ENCODE measurements at places on chromosomes 5 and 9.
A peak's percentile ranks its signal among the peaks of the same experiment; 100 is the strongest.

DNA sequence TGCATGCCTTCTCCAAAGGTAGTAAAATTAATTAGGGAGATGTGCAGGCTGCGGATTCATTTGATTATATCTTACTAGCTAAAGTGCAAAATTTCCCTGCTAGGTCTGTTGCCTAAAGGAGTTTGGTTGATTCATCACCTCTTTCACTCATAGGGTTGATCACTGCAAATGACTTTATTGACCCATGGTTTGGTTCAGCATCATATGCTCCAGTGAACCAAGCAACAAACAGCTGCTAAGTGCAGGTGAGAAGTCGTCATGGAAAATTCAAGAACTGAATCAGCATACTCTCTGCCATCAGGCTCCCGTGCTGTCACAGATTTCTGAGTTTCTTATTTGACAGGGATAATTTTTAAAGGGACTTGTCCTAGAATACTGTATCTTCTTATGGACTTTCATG is 571.8 kb upstream of the CDH18 start:
- no peak for DNase-seq

- no peak for DNase-seq
These were observed 235.6 kb downstream of the ELAVL2 start for GRCh38 chr9:23590276-23591000.

- DNase-seq: no peak
These were observed 63.2 kb downstream of the PRRT1B start for GRCh38 chr9:131608493-131609037.

- DNase-seq: no peak
These were observed 125.0 kb upstream of the STC2 start for GRCh38 chr5:173453167-173453566.

DNA sequence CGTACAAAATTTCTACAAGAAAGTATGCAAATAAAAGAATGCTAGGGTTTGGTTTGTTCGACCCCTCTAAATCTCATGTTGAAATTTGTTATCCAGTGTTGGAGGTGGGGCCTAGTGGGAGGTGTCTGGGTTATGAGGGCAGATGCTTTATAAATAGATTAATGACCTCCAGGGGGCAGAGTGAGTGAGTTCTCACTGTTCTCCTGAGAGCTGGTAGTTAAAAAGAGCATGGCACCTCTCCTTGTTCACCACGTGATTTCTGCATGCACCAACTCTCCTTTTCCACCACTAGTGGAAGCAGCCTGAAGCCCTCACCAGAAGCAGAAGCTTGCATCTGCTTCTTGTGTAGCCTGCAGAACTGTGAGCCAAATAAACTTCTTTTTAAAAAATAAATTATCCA is 50.4 kb upstream of the FAM170A start:
- DNase-seq: no peak

- DNase-seq: no peak
These were observed 1.1 kb downstream of the CYFIP2 start for GRCh38 chr5:157267025-157267424.

DNA sequence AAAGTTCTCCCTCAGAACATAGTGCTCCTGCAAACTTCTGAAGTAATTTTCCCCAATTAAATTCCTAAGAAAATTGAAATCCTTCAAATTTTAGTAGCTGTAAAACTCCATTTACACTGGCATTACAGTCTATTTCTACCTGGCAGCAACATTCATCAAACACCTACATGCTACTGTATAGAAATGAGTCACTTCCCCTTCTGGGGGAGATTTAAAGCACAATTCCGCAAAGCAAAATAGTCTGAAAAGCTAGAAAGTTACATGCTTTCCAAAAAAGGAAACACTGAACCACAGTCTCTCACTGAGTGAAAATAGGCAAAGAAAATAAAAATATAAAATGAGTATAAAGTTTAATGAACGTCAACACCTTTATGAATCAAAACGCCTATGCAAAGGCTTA is 43.3 kb downstream of the MCTP1 start:
- DNase-seq: no peak

GRCh38 chr9:84966876-84967830 is 297.6 kb downstream of the NTRK2 start:
- DNase-seq: no peak

DNA sequence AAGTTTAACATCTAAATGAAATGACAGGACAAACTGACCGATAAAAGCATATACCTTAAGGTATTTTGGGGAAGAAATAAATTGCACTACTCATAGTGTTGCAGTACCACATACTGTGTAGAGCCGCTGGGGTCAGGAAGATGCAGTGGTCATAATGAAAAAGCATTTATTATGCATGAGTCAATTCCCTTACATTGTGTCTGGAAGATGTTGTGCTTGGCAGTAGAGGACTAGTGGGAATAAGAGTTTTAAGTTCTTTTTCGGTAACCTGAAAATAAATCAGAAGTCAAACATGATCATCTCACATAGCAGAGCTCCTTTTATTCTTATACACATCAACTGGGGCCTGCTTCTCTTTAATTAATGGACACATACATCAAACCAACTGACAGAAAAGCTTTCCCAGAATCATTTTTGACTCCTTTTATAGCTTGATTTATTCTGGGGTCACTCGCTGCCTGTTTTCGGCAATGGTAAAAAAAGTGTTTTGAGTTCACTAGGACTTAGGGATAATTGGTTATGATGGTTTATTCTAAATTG is 262.5 kb upstream of the CHD1 start:
- DNase-seq: no peak

- no peak for DNase-seq
These were observed at the start of gene FIBCD1 for GRCh38 chr9:130938652-130939404. FIBCD1 (minus strand) TSS chr9:130939247; CDS start chr9:130938607, 640 bp downstream.

GRCh38 chr5:145408048-145408341 is 427.1 kb downstream of the PRELID2 start:
- no peak for DNase-seq

DNA sequence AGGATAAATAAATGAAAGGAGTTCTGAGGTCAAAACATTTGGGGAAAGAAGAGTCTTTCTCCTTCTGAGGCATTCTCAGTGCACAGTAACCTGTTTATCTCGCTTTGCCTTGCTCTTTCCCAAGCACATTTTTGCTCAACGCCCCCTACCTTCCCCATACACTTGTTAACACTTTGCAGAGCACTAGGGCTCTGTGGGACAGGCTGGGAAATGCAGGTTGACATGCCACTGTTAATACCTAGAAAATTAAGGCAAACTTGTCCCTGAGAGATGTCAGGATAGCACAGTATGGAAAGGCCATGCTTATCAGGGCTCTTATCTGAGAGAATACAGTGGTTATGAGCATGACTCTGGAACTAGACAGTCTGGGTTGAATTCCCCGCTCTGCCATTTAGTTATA is 152.0 kb downstream of the DOCK8 start:
- DNase-seq: no peak

DNA sequence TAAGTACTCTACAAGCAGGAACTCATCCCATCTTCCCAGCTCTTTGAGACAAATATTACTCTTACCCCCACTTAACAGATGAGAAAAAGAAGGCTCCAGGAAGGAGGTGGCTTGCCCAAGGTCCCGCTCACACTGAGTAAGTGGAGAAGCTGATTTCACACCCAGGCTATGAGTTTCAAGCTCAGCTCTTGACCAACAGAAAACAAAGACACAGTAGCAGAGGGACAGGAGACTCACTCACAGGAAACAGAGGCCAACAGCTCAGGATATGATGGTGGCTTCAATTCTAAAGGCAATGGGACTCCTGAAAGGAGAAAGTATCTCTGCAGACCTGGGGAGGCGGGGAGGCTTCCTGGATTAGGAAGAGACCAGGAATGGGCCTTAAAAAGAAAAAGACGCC is 6.7 kb upstream of the TCF7 start:
- DNase-seq: no peak

DNA sequence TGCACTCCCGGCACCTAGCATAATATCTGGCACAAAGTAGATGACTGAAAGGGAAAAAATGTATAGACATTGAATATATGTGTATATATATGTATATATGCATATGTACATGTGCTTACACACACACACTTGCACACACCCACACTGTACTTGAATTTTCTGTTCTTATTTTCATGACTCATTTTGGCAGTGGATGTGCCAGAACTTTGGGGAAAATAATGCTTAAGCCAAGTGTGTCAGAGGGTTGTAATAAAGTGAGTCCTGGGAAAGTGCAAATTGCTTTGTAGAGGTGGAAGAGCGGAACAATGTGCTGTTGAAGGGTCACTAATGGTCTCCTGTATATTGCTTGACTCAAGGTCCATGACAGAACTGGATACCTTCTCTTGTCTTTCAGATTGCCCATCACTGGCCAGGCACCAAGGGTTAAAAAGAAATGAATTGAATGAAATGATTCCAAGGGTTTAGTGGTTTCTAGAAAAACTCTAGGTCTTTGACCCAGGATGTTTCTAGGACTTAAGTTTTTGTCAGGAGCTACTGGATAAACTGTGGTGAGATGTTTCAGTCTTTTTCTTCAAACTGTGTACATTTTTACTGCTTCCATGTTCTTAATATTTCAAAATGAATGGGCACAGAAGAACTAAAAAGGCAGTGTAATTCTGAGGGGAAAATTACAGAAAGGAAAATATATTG is 129.9 kb upstream of the MOCS2 start:
- DNase-seq: no peak

GRCh38 chr5:1111241-1111726 is 579 bp downstream of the SLC12A7 start:
- DNase-seq: peak; percentile 12

GRCh38 chr5:28648108-28648507 is 1609.7 kb upstream of the CDH9 start:
- DNase-seq: no peak

- no peak for DNase-seq
These were observed 100.9 kb downstream of the PIK3R1 start for GRCh38 chr5:68316469-68316868.

DNA sequence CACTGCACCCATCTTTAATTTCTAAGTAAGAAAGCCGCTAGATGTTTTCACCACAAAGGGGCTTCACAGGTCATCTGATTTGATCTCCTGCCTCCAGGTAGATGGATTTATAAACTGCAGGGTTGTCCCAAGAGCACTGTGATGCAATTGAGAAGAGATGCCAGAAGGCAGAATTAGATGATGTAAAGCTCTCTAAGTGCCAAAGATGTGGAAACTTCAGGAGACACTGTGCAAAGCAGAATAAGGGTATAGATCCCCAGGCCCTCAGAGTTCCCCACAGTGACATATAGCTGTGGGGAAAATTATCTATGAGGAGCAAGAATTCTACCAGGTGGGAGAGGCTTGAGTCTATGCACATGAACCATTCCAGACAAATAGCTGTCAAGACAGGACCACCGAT is 90.5 kb downstream of the FSTL4 start:
- no peak for DNase-seq

DNA sequence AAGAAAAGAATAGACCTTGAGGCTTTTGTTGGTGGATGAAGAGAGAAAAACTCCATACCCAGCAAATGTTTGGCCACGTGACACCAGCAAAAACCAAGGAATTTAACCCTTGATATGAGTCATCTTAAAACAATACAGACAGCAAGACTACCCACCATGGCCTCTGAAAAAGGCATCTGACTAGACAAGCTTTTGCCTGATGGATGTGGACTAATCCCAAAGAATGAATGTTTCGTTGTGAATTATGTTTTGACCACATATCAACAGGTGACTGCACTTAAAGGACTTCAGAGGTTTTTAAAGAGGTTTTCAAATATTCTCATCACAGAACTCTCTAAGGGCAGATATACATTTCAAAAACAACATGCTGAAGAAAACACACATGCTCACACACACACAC is 33.0 kb upstream of the SLC1A3 start:
- no peak for DNase-seq

- peak; percentile 7 for DNase-seq
These were observed 1.6 kb upstream of the SEMA6A start for GRCh38 chr5:116576053-116576713.

- DNase-seq: no peak
These were observed 12.8 kb downstream of the FABP6 start for GRCh38 chr5:160242145-160242544.

DNA sequence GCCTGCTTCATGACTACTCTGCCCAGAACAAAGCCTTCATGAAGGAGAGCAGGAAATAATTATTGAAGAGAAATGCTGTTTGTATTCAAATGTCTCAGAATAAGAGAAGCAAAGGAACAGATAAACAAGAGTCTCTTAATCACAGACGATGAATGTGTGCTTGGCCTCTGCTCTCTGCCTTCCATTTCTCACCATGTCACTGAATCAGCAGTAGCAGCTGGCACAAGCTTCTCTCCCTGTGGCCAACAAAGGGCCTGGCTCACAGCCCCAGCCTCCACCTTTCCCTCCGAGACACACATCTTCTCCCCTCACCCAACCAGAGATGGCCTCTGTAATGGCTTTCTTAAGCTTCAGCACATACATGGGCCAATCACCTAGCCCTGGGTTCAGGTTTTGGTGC is 128.1 kb upstream of the SLIT3 start:
- no peak for DNase-seq

GRCh38 chr5:93404246-93404645 is 176.8 kb downstream of the NR2F1-AS1 start:
- DNase-seq: no peak

GRCh38 chr5:114581136-114581535 is 219.3 kb downstream of the KCNN2 start:
- DNase-seq: no peak

- DNase-seq: no peak
These were observed 161.9 kb upstream of the GAS1 start for GRCh38 chr9:87109231-87109631.

- no peak for DNase-seq
These were observed 32.4 kb downstream of the OSTF1 start for GRCh38 chr9:75120686-75121085.

- no peak for DNase-seq
These were observed 1834.5 kb downstream of the EFNA5 start for GRCh38 chr5:105836268-105836667.

DNA sequence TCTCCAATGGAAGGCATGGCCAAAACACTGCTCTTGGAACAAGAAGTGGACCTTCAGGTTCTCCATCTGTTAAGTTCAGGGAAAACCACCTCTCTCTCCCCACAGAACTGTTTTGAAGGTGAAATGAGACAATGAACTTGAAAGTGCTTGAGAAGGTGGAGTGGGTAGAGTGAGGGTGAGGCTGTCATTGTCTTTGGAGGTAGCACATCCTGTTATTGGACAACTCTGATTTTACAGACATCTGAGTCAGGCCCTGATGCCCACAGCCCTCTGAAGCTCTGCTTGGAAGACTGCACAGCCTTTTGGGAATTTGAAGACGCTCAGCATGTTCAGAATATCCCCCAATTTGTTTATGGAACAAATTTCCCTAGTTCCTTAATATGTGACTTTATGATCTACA is 27.6 kb upstream of the TEX48 start:
- DNase-seq: no peak

DNA sequence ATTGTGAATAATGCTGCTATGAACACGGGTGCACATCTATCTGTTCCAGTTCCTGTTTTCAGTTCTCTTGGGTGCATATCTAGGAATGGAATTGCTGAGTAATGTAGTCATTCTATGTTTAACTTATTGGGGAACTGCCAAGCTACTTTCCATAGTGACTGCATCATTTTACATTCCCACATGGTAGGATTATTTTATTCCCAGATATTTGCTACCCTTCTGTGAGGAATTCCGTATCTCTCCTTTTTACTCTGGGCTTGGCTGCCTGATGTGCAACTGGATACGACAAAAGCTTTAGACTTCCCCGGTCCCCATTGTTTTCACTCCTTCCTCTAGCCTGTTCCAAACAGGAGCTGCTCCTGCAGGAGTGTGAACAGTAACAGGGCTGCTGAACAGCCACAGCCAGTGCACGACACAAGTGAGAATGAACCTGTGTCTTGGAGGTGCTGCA is 7.2 kb downstream of the TAS2R1 start:
- DNase-seq: no peak

GRCh38 chr5:143002459-143003327 is 232.5 kb downstream of the ARHGAP26 start:
- DNase-seq: peak; percentile 65

- no peak for DNase-seq
These were observed 24.3 kb upstream of the PRDM9 start for GRCh38 chr5:23483090-23483489.

GRCh38 chr9:69168709-69169217 is 5.3 kb upstream of the TJP2 start:
- DNase-seq: peak; percentile 72

Data from activated naive CD4-positive, alpha-beta T cell treated with Interleukin-2 at 50 U/mL for 16 hours (primary cell).